ENCODE measurements at places on chromosomes 5 and 9. TPM values are rescaled to one million over a fixed set of nuclear protein-coding genes. Genes with fewer than 3 reads are reported as not detected.

CDH9 gene
- not detected for total RNA-seq

C1QTNF3 gene
- 7.6 TPM for total RNA-seq

SERF1A gene
- total RNA-seq: 9.0 TPM

SLCO4C1 gene
- 16.8 TPM for total RNA-seq

FOXD4L5 gene
- 0.15 TPM for total RNA-seq

CAVIN4 gene
- 0.61 TPM for total RNA-seq

DNA sequence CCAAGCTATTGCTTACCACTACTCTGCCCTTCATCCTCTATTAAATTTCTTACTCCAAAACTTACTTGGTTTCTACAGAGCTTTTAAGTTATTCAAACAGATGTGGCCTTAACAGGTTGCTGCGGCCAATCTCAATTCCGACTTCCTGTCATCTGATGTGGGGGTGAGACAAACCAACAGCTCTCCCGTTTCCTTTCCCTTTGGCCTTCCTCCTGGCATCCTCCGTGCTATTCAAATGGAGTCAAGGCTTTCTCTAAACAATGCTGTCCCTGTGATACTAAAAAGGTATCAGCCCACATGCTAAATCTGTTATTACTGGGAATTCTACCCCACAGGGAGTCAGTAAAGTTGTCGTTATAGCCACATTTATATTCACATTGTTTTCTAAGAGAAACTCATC, 11.8 kb downstream of the RBM18 start:
- no peak for DNase-seq

DNA sequence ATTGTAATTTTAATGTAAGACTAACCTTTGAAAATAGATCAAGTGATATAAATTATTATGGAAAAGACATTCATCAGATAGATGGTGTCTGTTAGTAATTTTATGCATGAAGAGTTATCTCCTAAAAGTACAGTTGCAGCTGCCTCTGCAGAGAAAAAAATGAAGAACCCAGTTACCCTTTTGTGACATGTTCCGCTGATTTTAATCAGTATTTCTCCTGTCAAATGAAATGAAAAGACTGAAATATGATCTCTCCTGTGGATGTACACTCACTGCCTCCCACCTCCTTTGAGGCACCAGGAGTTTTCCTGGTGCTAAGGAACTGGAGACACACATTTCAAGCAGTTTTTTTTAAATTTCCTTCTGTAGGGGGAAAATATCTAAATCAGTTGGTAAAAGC, 277.4 kb downstream of the KIF4B start:
- DNase-seq: no peak

DNA sequence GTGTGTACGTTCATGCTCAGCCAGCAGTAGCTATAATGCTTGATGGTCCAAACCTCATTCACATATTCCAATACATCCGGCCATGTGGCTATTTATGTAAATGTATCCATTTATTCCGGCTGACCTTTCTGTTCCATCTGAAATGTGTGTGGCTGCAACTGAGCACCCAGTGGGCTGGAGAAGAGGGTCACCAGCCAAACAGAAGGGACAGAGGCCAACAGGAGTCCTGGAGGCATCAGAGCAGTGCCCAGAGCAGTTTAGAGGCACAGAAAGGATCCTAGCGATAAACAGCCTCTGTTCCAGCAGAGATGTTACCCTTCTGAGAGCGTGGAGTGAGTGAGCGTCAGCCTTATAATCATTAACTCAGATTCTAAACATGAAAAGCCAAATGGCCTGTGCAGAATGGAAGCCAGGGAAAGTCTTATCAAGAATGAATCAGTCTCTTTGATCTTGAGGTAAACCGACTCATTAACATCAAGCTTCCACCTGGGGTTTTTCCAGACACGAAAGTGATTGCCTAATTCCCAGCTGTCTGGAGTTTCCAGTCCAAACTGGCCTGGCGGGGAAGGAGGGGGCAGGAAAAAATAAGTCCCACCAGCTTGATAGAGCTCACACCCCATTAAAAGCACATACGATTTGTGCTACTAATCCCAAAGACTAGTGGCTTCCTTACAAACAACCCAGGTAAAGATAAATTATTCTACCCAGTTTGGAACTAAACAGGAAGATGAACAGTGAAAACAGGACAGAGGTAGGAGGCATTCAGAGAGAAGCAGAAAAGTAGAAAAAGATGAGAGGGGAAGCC, 55.7 kb downstream of the SUSD1 start:
- peak; percentile 65 for DNase-seq

GRCh38 chr9:132069046-132069898, 10.4 kb downstream of the MED27 start:
- no peak for DNase-seq

DNA sequence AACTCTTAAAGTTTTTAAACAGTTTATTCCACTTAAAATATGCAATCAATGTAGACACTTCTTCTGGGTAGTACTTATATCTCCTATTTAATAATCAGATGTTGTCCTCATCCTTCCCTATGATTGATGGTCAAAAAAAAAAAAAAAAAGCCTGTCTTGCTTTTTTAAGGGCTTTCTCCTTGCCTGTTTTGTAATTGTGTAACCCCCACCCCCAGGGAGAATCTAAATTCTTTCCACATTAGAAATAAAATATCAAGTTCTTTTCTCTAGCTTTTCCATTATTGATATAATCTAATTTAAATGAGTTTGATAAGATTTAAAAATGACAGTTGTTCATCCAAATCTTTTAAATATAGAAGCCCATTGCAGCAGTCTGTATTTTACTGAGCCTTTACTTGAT, 119.7 kb downstream of the CHSY3 start:
- DNase-seq: no peak

DNA sequence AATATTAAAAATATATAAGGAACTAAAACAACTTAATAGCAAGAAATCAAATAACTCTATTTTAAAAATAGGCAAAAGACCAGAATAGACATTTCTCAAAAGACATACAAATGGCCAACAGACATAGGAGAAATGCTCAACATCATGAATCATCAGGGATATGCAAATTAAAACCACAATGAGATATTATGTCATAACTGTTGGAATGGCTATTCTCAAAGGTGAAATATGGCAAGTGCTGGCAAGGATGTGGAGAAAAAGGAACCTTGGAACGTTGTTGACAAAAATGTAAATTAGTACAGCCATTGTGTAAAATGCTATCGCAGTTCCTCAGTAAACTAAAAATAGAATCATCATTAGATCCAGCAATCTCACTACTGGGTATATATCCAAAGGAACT, 468.5 kb downstream of the NFIB start:
- no peak for DNase-seq

All from upper lobe of left lung (tissue), 6 donors.